ENCODE measurements at places on chromosomes 5 and 9. TPM values are rescaled to one million over a fixed set of nuclear protein-coding genes. Genes with fewer than 3 reads are reported as not detected.

DNA sequence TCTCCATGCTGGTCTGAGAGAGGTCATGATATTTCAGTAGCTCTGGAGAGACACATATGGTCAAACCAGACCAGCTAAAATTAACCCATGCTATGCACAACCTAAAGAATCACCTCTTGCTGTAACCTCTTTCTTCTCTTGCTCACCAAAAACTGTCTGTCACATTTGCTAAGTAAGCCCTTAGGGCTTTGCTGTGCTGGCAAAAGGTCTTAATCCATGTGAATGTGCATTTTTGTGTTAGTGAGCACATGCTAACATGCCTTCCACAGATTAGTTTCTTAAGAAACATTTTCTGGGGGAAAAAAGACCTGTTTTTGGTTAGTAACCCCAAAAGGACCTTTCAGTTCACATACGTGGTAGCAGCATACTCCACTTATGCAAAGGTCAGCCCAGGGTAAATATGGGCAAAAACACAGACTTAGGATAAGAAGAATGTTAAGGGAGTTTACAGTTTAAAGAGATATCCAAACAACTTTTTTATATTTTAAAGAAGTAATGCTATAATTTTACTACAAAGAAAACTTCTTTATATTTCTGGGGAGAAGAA lies 124.2 kb upstream of the CCDC152 start:
- DNase-seq, result no peak

DNA sequence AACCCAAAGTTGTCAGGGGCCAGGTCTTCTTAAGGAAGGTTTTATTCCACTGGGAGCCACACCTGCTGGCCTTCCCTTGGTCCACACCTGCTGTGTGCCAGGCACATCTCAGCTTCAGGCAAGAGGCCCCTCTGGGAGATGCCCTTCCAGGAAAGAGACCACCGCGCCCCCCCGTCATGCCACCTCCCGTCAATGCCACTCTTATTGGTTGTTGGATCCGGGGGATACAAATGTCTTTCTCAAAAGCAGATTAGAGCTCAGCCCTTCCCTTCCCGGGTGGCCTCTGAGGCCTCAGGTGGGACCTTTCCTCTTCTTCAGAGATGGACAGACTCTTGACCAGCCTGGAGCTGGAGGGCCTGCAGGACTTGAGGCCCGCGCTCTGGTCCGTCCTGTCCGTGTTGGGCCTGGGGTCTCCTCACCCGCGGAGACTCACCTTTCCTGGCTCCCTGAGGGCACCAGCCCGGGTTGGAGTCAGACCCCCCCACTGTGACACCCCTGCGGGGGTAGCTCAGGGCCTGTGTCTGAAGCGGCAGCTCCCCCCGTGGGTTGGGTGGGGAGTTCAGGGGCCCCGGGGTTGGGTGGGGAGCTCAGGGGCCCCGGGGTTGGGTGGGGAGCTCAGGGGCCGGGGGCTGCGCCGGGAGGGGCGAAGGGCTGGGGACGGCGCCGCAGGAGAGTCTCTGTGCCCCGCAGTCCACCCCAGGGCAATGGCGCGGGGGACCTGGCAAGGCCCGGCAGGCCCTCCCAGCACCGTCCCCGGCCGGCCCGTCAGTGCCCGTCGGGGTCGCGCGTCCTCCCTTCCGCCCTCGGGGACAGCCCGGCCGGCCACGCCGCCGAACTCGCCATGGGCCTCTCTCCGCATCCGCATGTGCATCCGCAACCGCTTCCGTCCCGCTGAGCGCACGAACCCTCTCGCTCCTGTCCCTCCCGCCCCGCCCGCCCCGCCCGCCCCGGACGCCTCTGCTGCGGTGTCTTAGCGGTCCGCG lies 3.7 kb upstream of the SLC9A3 start:
- DNase-seq, result no peak

DNA sequence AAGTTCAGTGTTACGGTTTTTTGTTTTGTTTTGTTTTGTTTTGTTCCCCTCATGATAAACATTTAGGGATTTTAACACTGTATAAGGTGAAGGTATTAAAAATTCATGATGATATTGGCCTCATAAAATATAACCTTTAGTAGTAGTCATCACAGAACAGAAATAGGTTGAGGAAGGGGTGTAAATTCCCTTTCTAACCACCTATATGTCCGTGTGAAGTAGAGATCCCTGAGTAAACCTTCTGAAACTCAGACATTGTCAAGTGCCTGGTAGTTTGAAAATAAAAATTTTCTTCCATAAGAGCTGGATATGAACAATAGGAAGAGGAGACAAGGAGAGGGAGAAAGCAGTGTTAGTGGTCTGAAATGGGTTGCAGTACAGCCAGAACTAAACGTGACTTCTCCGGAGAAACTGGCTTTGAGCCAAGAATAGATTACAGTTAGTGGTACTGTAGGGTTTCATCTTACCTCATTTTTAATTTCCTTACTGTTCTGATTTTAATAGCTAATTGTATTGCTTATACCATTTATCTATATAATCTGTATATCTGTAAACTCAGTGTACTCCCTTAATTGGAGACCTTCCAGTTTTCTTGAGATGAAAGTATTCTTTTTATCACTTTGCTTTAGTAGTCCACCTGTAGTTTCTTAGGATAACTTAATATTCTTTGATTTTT lies 18.3 kb downstream of the UGCG start:
- DNase-seq, result no peak

Gene GFI1B
- 0.39 TPM for total RNA-seq

- DNase-seq, result peak; percentile 19
These were observed 84.7 kb downstream of the PARP8 start for GRCh38 chr5:50751064-50751657.

DNA sequence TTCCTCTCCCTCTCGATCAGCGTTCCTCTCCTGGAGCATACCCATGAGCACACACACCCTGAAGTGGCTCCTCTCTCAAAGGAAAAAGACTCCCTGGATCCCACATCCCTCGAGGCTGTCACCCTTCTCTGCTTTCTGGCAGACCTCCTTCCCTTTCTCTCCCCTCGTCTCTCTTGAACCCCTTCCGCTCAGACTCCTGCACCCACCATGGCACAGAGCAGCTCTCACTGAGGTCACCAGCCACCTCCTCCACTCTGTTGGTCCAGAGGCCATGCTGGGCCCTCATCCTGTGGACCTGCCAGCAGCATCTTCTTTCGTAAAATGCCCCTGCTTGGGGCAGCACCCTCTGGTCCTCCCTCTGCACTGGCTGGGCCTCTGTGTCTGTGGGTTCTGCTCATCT lies 5.7 kb downstream of the B4GALT7 start:
- DNase-seq, result no peak

Gene NOXA1
- 4.5 TPM for total RNA-seq

- DNase-seq, result no peak
These were observed 15.8 kb downstream of the RICTOR start for GRCh38 chr5:39058178-39058921.

DNA sequence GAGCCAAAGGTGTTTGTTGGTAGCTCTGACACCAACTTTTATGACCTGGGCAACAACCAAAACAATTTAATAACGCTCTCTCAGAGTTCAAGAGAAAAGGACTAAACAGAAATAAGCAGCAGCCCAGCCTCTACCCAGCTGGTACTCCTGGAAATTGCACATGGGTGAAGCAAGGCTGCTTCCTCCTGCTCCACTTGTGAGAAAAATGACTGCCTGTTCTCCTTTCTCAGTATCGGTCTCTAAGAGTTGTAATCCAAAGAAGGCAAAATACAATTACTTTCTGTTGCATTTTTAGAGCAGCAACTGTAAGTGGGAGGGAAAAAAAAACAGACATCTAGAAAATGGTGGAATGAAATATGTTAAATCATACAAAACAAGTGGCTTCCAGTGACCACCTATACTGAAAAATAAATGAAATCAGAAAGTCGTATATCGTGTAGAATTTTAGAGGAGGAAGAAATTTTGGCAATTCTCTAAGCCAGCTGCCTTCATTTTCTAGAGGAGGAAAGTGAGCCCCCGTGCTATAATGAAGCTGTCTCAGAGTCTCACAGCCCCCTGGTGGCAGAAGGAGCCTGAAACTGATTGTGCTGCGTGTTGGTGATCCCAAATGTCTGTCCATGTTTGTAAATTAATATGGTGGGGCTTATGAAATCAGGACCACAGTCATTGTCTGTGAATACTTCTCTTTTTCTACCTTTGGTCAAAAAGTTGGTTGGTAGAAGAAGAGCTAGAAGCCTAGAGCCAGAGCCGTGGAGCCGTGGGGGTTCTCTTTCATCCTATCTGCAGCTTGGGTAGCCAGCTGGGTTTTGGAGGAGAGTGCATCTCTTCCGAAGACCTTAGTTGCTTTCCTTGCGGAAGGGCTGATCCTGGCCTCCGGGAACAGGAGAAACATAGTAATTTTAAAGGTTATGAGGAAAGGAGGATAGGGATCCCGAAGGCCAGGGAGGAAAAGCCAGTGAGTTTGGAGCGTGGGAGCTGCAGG lies 139.9 kb downstream of the PIP5K1B start:
- peak; percentile 3 for DNase-seq

DNA sequence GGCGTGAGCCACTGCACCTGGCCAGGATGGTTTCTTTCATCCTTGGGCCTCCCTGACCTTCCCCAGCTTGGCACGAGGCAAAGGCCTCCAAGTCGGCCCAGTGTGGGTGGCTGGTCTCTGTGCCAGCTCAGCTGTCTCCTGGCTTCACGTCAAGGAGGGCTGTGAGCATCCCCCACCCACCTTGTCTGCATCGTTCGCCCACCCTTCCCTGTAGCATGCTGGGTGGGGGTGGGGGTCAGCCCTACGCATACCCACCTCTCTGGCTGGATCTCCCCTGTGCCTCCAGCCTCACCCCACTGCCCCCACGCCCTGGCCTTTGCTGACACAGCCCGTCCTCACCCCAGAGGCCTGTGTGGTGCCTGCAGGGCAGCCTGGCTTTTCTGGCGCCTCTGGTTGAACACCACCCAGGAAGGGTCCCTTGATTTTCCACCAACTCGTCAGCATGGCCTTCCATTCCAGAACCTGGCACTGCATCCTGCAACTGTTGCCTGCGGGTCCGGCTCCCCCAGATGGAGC lies 8.8 kb upstream of the WDR5 start:
- DNase-seq, result no peak

DNA sequence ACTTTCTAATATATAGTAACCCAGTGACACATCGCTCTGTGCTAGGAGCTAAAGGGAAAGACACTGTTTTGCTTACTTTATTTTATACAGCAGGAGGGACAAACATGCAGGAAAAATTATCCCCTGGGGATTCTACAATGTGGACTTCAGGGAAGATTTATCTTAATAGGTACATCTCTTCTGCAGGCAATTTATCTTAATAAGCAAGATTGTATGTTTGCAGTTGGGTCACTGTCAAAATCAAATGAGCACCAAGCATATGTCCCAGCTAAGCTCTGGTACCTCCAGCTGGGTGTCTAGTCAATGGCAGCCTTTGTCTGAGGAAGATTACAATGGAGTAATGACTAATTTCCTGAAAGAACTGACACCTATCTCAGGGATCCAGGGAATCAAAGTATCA lies 309.9 kb upstream of the PANK3 start:
- no peak for DNase-seq

Gene HMMR
- 0.42 TPM for total RNA-seq

Gene PCDHB2
- not detected for total RNA-seq

Gene FBXO4
- 17.1 TPM for total RNA-seq

- DNase-seq, result no peak
These were observed 3.1 kb downstream of the MRPS2 start for GRCh38 chr9:135503371-135504261.

DNA sequence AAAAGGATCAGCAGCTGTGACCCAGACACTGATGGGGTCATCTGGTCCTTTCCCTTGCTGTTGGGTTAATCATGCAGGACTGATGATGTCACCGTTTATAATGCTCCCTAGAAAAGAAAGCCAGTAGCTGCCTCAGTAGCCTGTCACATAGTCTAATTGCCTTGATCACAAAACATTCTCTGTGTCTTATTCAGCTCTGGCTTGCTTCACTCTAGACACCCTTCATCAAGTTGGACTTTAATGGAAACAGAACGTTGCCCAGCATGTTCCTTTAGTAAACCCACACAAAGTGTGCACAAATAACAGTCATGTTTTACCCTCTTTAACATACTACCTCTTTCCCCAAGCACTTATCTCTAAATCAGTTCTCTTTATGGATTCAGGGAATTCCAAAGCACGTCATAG lies 170.8 kb downstream of the SGCD start:
- DNase-seq, result no peak

DNA sequence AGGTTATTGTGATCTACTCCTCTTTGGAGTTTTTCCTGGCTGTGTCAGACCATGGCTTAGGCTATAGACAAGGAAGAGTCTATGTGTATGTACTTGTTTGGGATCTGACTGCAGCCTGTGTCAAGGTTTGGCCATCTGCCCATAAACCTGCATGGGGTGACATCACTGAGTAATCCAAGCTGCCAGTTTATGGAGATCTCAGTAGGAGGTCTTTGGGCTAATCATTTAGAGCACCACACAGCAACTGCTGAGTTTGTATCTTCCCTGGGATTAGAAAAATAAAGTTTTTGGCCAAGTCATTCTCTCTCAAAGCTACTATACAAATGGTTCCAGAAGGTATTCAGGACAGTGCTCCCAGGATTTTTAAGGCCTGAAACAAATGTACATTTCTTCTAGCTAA lies 65.5 kb upstream of the HSPB3 start:
- no peak for DNase-seq

DNA sequence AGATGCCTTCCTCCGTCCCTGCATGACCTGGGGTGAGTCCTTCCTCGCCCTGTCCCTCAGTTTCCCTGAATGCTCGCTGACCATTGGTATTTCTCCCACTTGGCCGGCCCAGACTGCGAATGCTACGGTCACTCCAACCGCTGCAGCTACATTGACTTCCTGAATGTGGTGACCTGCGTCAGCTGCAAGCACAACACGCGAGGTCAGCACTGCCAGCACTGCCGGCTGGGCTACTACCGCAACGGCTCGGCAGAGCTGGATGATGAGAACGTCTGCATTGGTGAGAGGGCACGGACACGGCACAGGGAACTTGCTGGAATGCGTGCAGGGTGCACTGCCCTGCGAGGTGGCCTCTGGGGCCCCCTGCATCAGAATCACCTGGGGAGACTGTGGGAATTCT lies 77.1 kb downstream of the NTNG2 start:
- no peak for DNase-seq

Gene GTF3C4
- total RNA-seq, result 12.8 TPM

GRCh38 chr9:75233011-75233410 lies 144.7 kb downstream of the OSTF1 start:
- DNase-seq, result no peak

DNA sequence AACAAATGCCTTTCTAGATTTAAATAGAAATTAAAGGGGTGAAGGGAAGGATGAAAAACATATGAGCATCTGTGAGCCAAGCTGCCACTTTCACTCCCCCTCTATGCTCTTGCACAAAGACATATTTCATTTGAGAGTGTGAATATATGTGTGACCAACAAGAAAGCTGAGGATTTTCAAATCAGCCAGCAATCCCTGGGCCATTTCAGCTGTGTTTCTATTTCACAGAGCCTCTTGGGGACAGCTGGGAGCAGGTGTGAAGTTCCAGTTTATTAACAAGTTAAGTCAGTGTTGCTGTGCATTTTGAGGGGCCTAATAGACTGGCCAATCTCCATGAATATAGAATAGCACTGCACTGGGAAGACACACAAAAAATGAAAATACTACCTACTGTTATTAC lies 248.7 kb upstream of the RGMB start:
- DNase-seq, result no peak

GRCh38 chr9:133461975-133462374 lies 2.2 kb downstream of the CACFD1 start:
- DNase-seq, result no peak
